ENCODE measurements at places on chromosomes 16 and 17. TPM values are rescaled to one million over a fixed set of nuclear protein-coding genes. Genes with fewer than 3 reads are reported as not detected.
A peak's percentile ranks its signal among the peaks of the same experiment; 100 is the strongest.

DNA sequence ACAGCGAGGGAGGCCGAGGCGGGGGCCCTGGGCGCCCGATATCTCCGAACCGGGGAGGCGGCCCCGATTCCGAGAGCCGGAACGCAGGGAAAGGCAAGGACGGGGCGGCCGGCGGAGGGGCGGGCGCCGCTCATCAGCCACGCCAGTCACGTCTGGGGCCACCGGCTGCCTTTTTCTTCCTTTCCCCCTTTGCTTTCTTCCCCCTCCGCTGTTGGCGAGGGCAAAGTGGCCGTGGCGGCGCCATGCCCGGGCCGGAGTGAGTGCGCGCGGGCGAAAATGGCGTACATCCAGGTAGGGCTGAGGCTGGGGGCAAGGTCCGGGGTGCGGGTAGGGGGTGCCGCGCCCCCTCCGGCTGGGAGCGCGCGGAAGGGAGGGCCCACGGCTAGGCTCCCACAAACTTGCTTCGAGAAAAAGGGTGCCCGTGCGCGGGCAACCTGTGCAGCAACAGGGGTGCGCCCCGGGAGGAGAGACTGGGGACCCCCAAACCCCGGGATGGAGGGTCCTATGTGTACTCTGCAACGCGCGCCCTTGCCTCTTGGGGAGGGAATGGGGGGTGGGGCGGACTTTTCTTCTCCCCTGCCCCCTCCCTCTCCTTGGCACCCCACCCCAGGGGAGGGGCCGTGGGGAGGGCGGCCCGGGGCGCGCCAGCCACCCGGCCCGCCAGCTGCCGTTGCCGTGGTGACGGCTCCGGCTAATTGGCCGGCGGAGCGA is 486 bp downstream of the SYT17 start:
- DNase-seq = no peak
- peak overlapping the region; percentile 37 for H3K4me3 ChIP-seq
- H3K4me1 ChIP-seq = peaks cover 19% of the 10 kb centered on the region
- H3K27me3 ChIP-seq = peaks cover 27% of the 10 kb centered on the region
- no peaks in the 10 kb centered on the region for H3K36me3 ChIP-seq

- no peaks in the 10 kb centered on the region for H3K4me1 ChIP-seq
- H3K27ac ChIP-seq = no peak overlapping the region
- DNase-seq = no peak
- H3K4me3 ChIP-seq = no peak overlapping the region
- no peaks in the 10 kb centered on the region for H3K36me3 ChIP-seq
Observed at GRCh38 chr17:32820440-32820839, 56.5 kb downstream of the MYO1D start.

GRCh38 chr17:37225465-37225864 is 150.3 kb upstream of the C17orf78 start:
- no peaks in the 10 kb centered on the region for H3K27me3 ChIP-seq
- H3K27ac ChIP-seq = no peak overlapping the region
- peaks cover 4% of the 10 kb centered on the region for H3K36me3 ChIP-seq
- no peak overlapping the region for H3K4me3 ChIP-seq

DNA sequence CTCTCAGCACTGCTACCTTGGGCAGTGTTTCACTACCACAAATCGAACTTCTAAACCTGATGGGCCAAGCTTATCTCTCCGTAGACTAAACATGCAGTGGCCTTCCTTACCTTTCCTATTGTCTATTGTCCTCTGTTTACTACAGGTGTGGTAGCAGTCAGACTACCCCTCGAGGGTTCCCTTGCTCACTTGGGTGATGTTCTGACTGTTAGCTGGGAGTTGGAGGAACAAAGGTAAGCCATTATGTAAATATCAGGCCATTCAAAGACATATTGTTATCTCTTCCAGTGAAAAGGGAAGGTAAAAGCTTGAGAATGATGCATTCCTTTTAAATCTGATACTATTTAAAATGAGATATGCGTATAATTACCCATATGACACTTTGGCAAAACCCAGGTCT is 828.3 kb upstream of the EEF2KMT start:
- no peak overlapping the region for H3K4me3 ChIP-seq
- no peaks in the 10 kb centered on the region for H3K4me1 ChIP-seq
- no peaks in the 10 kb centered on the region for H3K36me3 ChIP-seq
- DNase-seq = no peak

DNA sequence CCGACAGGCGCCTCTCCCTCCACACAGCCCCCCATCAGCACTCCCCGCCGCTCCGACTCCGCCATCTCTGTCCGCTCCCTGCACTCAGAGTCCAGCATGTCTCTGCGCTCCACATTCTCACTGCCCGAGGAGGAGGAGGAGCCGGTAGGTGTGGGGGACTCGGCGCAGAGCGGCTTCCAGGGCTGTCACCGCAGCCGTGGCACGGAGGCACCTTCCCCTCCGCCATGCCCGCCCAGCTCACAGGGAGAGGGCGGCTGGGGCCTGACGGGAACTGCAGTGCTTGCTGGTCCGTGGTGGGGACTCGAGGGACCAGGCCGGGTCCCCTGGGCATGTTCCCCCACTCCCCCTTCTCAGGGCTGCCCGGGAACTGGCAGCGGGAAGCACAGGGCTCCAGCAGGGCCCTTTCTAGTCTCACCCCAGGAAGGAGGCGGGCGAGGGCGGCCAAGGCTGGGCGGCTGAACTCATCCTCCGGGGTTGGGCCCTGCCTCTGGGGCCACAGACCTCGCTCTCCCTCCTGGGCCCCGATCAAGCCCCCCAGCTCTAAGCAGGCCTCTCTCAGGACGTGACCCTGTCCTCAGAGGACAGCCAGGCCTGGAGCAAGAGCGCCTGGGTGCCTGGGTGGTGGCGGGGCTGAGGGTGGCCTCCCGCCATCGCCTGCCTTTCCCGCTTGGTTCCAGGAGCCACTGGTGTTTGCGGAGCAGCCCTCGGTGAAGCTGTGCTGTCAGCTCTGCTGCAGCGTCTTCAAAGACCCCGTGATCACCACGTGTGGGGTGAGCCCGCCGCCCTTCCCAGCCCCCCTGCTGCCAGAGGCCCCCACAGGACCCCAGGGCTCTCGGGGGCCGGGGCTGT is 15.2 kb downstream of the TRAF7 start:
- H3K36me3 ChIP-seq = peaks cover 82% of the 10 kb centered on the region
- H3K27me3 ChIP-seq = no peaks in the 10 kb centered on the region
- no peaks in the 10 kb centered on the region for H3K4me1 ChIP-seq
- no peak overlapping the region for H3K4me3 ChIP-seq

GRCh38 chr17:19327031-19327783 is 35.3 kb downstream of the B9D1 start:
- H3K4me1 ChIP-seq = peaks cover 51% of the 10 kb centered on the region
- peaks cover 5% of the 10 kb centered on the region for H3K36me3 ChIP-seq
- peak; percentile 80 for DNase-seq

CACNG1 gene
- not detected for total RNA-seq

- no peaks in the 10 kb centered on the region for H3K36me3 ChIP-seq
- H3K27me3 ChIP-seq = no peaks in the 10 kb centered on the region
- H3K4me3 ChIP-seq = no peak overlapping the region
- H3K27ac ChIP-seq = no peak overlapping the region
- no peak for DNase-seq
- H3K4me1 ChIP-seq = no peaks in the 10 kb centered on the region
Observed at GRCh38 chr16:80084614-80085013, 456.2 kb upstream of the DYNLRB2 start.

MSRB1 gene
- total RNA-seq = 21.3 TPM

DNA sequence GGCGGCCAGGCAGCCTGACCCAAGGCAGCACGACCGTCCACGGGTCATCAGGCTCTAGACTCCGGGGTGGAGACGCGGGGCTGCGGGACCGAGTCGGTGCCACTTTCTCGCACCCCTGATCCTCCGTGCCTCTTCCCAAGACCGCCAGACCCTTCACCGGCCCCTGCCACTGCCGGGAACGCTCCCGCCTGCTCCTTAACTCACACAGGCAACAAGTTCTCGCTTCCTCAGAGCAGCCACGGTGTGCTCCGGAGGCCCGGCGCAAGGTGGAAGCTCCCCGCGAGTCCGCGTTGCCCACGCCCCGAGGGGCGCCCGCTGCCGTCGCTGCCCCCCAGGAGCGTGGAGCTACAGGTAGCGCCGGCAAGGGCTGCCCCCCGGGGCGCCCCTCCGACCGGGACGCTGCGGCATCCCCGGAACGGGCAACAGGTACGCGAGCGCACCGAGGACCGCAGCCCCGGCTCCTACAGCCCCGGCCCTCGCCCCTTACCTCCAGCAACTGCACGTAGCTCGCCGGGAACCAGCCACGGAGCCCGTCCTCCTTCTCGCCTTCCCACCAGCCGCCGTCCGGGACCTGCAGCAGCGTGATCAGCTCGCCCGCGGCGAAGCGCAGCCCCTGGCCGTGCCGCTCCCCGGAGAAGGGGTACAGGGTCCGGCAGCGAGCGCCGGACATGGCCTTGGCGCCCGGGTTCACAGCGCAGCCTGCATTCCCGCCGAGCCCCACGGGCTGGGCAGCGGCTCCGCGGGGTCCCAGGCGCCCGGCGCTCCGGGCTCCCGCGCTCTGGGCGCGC is 491 bp downstream of the GAS7 start:
- peak overlapping the region; percentile 54 for H3K4me3 ChIP-seq
- no peak for DNase-seq
- H3K4me1 ChIP-seq = peaks cover 14% of the 10 kb centered on the region
- H3K27ac ChIP-seq = no peak overlapping the region

- no peak for DNase-seq
- no peak overlapping the region for H3K27ac ChIP-seq
- no peaks in the 10 kb centered on the region for H3K4me1 ChIP-seq
- H3K36me3 ChIP-seq = no peaks in the 10 kb centered on the region
- no peaks in the 10 kb centered on the region for H3K27me3 ChIP-seq
Observed at GRCh38 chr17:14859542-14859941, 405.6 kb downstream of the PMP22 start.

- no peaks in the 10 kb centered on the region for H3K36me3 ChIP-seq
- H3K27ac ChIP-seq = no peak overlapping the region
- H3K4me3 ChIP-seq = no peak overlapping the region
Observed at GRCh38 chr17:57243171-57243622, 13.1 kb upstream of the MSI2 start.

SMIM36 gene
- not detected for total RNA-seq

KRTAP1-5 gene
- 2.5 TPM for total RNA-seq

- H3K4me1 ChIP-seq = no peaks in the 10 kb centered on the region
- H3K36me3 ChIP-seq = no peaks in the 10 kb centered on the region
- no peaks in the 10 kb centered on the region for H3K27me3 ChIP-seq
- H3K27ac ChIP-seq = no peak overlapping the region
- H3K4me3 ChIP-seq = no peak overlapping the region
Observed at GRCh38 chr16:75811020-75811634, 84.8 kb upstream of the CPHXL start.

DNA sequence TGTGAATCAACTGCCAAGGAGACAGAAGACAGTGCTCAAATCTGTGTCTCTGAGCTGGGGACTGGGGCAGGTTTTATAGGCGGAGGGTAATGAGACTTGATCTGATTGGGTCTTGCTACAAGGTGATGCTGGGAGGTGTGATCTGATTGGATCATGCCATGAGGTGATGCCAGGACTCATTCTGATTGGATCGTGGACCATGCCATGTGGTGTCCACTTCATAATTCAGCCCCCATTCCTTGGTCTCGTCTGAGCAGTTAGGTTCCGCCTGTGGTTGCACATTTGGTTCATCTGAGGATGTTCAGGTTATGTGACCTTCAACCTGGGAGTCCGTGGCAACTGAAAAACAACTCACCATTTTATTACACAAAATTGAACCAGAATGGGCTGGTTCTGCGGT is 41.0 kb downstream of the OTOA start:
- DNase-seq = no peak
- no peaks in the 10 kb centered on the region for H3K27me3 ChIP-seq
- no peaks in the 10 kb centered on the region for H3K36me3 ChIP-seq
- H3K4me1 ChIP-seq = no peaks in the 10 kb centered on the region

PRAC1 gene
- total RNA-seq = not detected

DNA sequence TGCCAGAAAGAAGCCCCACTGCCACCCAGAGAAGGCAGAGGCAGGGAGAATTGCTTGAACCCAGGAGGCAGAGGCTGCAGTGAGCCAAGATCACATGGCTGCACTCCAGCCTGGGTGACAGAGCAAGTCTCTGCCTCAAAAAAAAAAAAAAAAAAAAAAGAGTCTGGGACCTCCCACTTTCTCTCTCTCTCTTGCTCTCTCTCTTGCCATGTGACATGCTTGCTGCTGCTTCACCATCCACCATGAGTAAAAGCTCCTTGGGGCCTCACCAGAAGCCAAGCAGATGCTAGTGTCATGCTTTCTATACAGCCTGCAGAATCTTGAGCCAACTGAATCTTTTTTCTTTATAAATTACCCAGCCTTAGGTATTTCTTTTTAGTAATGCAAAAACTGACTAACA is 21.5 kb upstream of the SRSF1 start:
- DNase-seq = no peak
- no peak overlapping the region for H3K27ac ChIP-seq

- no peaks in the 10 kb centered on the region for H3K27me3 ChIP-seq
- H3K27ac ChIP-seq = no peak overlapping the region
- peak; percentile 23 for DNase-seq
- no peaks in the 10 kb centered on the region for H3K4me1 ChIP-seq
Observed at GRCh38 chr17:67157732-67158639, 87.0 kb downstream of the HELZ start.
